Brain (organoid and tissue), 16 donors: ENCODE measurements at places on chromosomes 1 and 21. TPM values are rescaled to one million over a fixed set of nuclear protein-coding genes. Genes with fewer than 3 reads are reported as not detected.

DNA sequence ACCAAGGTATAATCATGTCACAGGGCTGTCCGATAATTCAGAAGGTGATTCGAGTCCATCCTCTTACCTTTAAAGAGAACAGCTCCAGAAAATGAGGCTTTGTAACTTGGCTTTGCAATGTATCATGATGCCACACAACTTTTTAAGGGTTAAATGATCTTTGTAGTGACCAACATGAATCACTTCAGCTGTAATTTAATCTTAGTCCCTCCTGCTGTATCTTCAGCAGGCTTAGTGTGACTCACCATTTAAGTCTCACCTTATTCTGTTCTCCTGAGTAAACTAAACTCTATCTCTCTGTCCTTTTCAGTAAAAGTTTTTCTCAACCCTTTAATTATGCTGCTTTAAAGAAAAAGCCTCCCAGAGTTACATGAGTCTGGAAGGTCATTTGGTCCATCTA is 1.9 kb upstream of the HIVEP3 start:
- no peak for DNase-seq

GRCh38 chr1:69221524-69221923 is 346.2 kb upstream of the LRRC7 start:
- DNase-seq: peak; percentile 28

DNA sequence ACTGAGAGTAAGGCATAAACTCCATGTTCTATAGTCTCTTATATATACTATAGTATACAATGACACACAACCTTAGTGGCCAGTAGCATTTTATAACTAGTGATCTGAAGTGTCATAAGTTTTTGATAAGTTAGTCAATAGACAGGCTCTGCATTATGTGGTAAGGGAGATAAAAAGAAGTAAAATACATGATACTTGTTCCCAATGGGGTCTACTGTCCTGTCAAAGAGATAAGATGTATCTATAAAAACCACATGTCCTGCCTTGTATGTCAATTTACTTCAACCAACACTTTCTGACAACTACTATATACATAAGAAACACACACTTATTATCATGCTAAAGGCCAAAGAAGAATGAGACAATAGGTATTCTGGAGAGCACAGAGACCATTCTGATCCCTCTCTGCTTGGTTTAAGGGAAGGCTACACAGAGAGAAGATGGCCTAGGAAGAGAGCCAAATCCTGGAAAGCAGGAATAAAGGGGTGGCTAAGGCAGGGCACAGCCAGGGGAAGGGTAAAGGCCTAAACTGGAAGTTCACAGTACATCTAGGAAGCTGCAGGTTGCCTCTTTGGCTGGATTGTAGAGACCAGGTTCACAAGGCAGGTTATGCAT is 91.4 kb downstream of the LYST start:
- DNase-seq: no peak

- peak; percentile 61 for DNase-seq
These were observed 65.4 kb upstream of the STUM start for GRCh38 chr1:226482975-226483700.

DNA sequence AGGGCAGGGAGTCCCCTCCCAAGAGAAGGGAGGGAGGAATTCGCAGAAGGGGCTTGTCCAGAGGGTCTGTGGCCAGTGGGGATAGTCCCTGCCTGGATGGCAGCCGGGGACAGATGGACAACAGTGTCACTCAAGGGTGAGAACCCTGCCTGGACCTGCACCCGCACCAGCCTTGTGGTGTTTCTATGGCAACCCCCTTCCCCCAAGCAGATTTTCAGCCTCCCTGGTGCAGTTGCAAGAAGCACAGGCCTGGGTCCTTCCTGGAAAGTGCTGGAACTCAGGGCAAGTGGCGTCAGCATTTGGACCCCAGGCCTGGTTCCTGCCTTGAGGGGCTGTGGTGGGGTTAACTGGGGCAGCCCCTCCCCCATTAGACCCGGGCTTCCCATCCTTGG is 83.8 kb upstream of the ACTL8 start:
- peak; percentile 66 for DNase-seq

CYP4A11 gene
- 0.15 TPM for polyA plus RNA-seq
